ENCODE measurements at places on chromosomes 16 and 17.

- DNase-seq, result no peak
These were observed 26.3 kb downstream of the SMURF2 start for GRCh38 chr17:64635647-64636305.

DNA sequence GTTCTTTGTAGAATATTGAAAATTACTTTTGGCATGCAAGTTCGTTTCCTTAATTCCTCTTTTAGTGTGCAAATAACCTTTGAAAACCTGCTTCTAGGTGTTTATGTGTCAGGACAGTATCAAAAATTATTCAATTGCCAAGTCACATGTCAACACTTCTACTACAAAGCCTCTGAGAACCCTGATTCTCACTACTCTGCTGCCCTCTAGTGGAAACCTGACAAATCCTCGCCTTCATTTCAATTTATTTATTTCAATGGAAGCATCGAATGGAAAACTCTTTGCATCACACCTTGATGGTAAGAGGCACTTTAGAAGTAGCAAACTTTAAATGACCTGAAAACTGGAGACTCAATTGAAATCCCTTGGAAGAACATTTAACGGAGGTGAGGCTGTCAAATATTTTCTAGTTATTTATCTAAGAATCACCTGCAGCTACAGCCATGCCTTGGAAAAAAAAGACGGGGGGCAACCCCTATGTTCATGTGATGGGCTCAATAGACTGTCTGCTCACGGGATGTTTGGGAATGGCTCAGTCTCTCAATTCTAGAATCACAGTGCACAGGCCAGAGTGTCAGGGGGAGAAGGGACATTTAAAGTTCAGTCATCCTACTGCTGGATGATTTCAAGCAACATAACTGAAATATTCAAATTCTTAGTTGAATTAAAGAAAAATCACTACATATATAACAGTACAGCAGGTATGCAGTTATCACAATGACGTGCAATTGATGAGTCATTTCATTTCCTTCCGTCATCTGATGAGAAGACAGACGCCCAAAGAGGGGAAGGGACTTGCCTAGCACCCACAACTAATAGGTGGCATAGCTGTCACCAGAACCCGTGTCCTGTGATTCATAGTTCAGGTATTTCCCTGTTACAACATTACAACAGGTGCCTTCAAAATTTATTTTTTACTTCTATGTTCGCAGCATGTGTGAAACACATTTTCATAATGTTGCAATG is 563.9 kb downstream of the TOX3 start:
- DNase-seq, result no peak

DNA sequence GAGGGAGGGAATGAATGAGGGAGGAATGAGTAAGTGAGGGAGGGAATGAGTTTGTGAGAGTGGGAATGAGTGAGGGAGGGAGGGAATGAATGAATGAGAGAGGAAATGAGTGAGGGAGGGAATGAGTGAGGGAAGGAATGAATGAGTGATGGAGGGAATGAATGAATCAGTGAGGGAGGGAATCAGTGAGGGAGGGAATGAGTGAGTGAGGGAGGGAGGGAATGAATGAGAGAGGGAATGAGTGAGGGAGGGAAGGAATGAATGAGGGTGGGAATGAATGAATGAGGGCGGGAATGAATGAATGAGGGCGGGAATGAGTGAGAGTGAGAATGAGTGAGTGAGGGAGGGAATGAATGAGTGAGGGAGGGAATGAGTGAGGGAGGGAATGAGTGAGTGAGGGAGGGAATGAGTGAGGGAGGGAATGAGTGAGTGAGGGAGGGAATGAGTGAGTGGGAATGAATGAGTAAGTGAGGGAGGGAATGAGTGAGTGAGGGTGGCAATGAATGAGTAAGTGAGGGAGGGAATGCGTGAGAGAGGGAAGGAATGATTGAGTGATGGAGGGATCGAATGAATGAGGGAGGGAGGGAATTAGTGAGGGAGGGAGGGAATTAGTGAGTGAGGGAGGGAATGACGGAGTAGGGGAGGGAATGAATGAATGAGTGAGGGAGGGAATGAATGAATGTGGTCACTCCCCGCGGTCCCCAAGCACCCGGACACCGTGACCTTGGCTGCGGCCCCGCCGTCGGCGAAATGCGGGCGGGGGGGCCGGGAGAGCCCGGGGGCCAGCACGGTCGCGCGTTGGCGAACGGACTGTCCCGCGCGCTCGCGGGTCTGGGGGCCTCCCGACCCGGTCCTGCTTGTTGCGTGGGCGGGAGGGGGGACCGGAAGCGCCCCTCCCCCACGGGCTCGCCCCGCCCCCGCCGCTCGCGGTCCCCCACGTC is 1.1 kb upstream of the UBE2I start:
- no peak for DNase-seq

GRCh38 chr16:57815987-57816745 is 13.9 kb upstream of the KIFC3 start:
- DNase-seq, result no peak

DNA sequence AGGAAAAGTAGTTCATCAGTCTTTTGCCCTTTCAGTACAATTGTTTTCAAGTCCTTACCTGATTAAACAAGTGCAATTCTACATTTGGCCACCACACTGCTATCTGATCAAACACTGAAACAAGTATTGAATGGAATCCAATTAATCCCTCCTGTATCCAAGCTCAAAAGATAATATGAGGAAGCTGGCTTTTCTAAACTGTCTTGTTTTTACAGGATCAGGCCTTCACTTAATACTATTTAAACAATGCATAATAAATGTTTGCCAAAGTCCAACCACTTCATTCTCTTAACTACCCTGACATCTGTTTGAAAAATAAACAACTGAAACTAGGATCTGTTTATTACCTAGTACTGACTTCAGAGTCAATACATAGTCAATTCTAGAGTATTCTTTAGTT is 131.6 kb downstream of the MRTFB start:
- no peak for DNase-seq

- DNase-seq, result no peak
These were observed 1.6 kb downstream of the PSMB10 start for GRCh38 chr16:67935101-67935401.

DNA sequence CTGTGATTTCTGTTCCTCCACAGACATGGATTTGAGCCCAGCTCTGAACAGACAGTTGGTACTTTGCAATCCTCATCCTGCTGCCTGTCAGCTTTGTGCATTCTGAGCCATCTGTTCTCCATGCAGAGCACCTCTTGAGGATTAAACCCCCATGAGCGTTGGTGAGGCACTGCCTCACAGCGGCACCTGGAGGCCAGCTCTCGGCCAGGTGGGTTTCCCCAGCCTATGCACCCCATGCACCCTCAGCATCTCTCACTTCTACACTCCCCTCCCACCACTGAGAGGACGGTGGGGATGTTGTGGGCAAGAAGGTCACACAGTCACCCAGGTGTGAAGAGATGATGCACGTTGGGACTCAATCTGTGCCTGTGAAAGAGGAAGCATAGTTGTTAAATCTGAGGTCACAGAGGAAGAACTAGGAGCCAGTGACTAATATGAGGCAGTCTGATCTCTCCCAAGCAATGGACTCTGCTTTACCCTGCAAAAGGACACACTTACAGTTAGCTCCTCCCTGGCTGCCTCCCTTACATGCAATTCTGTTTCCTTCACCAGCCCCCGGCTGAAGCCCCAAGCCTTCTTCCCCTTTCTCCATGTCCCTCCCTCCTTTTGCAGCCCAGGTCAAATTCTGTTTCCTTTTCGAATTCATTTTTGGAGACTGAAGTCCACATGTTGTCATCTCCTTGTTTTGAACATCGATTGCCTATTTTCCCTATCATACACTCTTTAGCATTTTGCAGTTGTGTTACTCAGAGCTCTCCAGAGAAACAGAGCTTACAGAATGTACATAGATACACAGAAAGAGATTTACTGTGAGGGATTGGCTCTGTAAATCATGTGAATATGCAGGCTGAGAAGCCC is 58.5 kb downstream of the HS3ST3B1 start:
- DNase-seq, result no peak

DNA sequence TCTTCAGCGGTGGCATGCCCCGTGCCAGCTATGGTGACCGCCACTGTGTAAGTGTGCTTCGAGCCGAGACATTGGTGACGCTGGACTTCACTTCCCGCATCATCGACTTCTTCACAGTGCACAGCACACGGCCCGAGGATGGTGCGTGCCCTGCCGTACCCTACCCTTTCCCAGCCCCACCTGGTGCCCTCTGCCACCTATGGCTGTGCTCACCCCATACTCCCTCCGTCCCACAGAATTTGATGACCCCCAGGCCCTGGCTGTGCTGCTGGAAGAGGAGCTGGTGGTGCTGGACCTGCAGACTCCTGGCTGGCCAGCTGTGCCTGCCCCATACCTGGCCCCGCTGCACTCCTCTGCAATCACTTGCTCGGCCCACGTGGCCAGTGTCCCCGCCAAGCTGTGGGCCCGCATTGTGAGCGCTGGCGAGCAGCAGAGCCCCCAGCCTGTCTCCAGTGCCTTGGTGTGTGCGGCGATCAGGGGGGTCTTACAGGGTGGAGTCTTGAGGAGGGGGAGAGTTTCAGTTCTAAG is 9.5 kb downstream of the LLGL1 start:
- no peak for DNase-seq

DNA sequence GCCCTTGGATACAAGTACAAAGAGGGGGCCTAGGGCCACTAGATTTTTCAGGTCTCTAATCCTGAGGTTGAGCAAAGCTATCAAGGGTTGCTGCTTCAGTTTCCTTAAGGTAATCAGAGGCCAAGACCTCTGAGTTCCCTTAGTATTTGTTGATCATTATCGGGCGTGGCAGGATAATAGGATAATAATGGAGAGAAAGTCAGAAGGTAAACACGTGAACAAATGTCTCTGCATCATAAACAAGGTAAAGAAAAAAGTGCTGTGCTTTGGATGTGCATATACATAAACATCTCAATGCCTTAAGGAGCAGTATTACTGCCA is 41.5 kb upstream of the YPEL2 start:
- DNase-seq, result no peak

- DNase-seq, result no peak
These were observed 66.6 kb upstream of the TMEM97 start for GRCh38 chr17:28252436-28252835.

DNA sequence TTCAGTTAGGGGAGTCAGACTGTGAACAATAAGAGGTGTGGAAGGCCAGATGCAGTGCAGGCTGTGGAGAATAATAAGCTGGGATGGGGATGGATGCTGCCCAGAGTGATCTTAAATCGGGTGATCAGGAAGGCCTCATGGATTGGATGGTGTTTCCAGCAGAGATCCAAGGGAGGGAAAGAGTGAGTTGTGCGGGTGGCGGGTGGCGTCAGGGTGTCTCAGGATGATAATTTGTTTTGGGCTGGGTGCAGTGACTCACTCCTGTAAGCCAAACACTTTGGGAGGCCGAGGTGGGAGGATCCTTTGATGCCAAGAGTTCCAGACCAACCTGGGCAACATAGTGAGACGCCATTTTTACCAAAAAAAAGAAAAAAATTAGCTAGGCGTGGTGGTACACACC is 7.9 kb downstream of the CLUAP1 start:
- DNase-seq, result no peak

DNA sequence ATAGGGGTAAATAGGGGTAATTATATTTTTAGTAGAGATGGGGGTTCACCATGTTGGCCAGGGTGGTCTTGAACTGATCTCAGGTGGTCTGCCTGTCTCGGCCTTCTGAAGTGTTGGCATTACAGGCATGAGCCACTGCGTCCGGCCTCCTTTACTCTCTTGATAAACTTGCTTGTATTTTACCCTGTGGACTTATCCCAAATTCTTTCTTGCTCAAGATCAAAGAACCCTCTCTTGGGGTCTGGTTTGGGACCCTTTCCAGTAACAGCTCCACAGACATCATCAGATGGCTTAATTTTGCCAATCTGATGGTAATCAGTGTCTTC is 5.6 kb upstream of the C1QTNF1 start:
- no peak for DNase-seq

- DNase-seq, result no peak
These were observed 23.6 kb downstream of the SDR42E1 start for GRCh38 chr16:81987706-81988105.

- DNase-seq, result peak; percentile 19
These were observed 1.1 kb downstream of the RAI1 start for GRCh38 chr17:17682293-17682736.

- DNase-seq, result no peak
These were observed at the start of gene NDRG4 for GRCh38 chr16:58499615-58500351. TSS of gene NDRG4 (plus strand) at chr16:58500143. CDS start at chr16:58500249, 106 bp downstream.

DNA sequence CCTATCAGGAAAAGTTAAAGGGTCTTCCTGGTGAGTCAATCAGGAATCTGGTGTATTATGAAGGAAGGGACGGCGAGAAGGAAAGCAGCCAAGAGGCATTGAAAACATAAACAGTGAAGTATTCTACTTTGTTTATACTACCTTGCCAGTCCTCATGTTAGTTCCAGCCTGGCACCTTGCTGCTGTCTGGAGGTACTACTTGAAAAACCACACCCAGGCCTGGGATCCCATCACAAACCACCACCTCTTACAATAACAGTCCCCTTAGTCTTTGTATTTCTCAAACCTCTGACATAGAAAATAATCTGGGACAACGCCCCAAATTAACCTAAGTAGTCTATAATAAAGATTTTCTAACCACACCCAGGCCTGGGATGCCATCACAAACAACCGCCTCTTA is 676.7 kb upstream of the SOX9 start:
- DNase-seq, result no peak

- no peak for DNase-seq
These were observed 985 bp upstream of the C17orf107 start for GRCh38 chr17:4898351-4898750.

DNA sequence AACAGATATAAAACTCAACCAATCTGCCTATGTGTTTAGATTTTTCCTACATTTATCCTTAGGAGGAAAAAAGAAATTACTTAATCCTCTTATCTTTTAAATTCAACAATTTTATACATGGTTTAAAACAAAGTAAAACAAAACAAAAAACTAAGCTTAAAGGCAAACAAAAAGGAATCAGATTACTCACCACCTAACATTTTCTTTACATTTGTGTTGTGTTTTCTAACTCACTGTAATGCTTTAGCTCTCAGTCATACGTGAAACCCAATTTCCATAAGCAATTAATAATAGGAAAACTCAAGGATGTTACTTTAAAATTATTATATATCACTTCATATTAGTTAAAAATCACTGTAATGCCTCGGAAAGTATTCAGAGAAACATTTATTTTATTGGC is 6.7 kb upstream of the IRX5 start:
- DNase-seq, result no peak

Data from activated CD4-positive, alpha-beta T cell treated with anti-CD3 and anti-CD28 coated beads for 1 hour (primary cell).